Left renal cortex interstitium (tissue), 4 donors: ENCODE measurements at places on chromosomes 4 and X. TPM values are rescaled to one million over a fixed set of nuclear protein-coding genes. Genes with fewer than 3 reads are reported as not detected.

GRCh38 chrX:136963973-136964372 lies 69.8 kb downstream of the GPR101 start:
- no peak for DNase-seq

- no peak for DNase-seq
These were observed 53.5 kb upstream of the SMIM31 start for GRCh38 chr4:164700471-164700870.

DNA sequence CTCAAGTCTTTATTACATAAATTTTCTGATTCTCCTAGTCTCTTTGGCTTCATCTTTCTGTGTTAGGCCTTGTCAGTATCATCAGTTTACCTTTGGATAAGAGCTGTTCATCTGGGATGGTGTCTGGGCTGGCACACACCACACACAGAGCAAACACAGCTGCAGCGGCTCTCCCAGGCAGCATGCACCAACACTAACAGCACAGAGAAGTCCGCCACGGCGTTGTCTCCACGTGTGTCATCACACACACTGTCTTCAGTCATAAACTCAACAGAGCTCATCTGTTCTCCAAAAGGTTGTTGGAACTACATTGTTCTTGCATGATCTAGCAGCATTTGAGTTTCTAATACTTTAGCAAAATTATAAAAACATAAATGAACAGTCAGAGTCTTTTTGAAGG lies 851.9 kb upstream of the FRG1 start:
- DNase-seq = no peak

DNA sequence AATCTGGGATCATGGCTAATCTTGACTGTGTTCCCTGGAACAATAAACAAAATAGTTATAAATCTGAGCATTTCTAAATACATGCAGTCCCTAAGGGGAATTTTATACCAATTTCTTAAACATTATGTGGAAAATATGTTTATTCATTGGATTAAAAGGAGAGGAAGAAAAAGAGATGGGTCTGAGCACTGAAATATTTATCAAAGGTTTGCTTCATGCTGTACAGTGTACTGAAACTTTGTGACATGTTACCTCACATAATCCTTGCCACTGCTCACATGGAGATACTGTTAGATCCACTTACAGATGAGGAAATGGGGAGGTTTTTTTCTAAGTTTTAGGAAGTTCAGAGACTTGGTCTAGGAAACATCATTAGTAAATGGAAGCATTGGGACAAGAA lies 443.6 kb downstream of the SPRY1 start:
- no peak for DNase-seq

DNA sequence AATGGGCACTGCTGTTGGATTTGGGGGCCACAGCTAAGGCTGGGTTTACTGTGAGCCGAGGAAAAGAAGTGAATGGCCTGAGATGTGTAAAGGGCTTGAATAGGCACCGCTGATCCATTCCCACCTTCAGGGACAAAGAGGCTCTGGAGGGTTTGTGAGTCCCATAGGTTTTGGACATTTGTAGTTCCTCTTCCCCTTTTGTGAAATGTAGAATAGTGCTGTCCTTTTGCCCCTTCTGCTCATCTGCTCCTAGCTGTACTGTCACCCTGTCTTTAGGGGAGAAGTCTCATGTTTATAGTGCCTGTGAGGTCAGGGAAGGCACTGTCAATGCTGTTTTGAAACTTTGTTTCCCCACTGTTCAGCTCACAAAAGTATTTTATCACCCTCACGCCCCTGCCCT lies 26.4 kb upstream of the CLCN4 start:
- no peak for DNase-seq

GRCh38 chr4:38311495-38312126 lies 351.4 kb downstream of the PTTG2 start:
- DNase-seq = no peak

GRCh38 chrX:153443476-153444332 lies 2.2 kb downstream of the TREX2 start:
- no peak for DNase-seq

GRCh38 chr4:22465349-22465748 lies 50.5 kb downstream of the ADGRA3 start:
- no peak for DNase-seq

DNA sequence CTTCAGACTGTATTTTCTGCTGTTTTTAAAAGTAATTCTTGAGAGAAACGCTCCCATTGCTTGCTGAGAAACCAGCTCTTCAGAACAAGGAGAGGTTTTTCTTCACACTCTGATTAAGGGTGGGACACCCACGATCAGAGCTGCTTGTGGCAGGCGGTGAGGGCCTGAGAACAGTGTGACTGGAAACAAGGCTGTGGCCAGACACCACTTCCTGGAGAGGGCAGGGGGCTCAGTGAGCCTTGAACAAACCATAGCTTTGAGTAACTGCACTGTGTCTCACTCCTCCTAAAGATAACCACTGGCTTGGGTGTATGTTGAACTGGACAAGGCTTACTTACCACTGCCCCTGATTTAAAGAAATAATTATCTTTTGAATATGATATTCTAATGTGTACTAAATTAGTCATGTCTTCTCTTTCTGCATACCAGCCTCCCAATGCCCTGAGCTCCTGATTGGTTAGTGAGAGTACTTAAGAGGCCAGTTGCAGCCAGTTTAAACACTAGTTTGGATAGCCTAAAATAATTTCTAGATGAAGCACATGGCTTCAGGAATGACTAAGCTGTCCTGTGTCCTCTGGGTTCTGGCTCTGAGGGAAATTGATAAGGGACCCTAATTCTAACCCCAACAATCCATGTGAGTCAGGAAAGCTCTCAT lies 3.7 kb upstream of the GPR82 start:
- DNase-seq = no peak

GRCh38 chr4:184059099-184059498 lies 154.0 kb downstream of the STOX2 start:
- no peak for DNase-seq

GRCh38 chr4:6471307-6472007 lies 957 bp downstream of the PPP2R2C start:
- DNase-seq = no peak

- DNase-seq = no peak
These were observed 178.3 kb upstream of the ZIC3 start for GRCh38 chrX:137387646-137388045.

DNA sequence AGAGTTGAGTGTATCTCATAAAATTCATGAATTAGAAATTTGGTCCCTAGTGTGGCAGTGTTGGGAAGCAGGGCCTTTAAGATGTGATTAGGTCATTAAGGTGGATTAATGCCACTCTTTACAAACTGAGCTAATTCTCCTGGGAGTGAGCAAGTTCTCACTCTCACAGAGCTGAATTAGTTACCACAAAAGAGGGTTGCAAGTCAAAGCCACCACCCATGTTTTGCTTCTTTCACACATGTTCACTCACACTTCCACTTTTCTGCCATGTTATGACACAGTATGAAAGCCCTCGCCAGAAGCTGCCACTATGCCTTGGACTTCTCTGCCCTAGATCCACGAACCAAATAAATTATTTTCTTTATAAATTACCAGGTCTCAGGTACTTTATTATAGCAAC lies 332.1 kb downstream of the ARAP2 start:
- no peak for DNase-seq

DNA sequence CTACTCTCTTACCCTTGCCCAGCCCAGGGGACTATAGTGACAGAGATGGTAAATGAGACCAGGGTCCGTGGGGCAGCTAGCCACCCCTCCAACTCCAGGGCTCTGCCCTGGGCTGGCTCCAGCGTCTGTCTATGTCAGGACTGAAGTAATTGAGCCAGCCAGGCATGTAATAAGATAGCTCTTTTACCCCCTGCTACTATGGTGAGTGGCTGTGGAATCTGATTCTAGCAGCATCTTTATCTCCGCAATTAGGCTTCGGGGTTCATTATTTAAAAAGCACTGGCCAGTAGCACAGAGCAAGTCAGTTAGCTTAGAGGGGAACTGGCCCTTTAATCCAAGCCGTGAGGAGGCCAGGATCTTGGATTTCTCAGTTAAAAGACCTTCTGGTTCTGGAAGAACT lies 123.3 kb upstream of the RAI2 start:
- DNase-seq = no peak

DNA sequence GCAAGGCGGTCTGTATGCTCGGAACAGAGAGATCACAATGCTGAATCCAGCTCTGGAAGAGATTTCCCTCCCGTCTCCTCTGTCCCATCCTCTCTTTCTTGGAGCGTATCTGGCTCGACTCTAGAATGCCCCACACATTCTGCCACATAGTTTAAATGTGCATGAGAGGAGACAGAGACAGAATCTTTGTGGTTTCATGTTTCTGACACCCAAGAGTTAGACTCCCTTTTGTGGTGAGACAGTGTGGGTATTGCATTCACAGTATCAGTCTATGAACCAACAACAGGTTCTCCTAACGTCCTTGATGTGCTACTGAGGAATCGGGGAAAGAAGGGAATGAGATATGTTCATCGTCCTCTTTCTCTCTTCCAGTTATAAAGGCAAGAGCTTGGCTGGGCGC lies 25.3 kb downstream of the FAM47E start:
- DNase-seq = no peak

DNA sequence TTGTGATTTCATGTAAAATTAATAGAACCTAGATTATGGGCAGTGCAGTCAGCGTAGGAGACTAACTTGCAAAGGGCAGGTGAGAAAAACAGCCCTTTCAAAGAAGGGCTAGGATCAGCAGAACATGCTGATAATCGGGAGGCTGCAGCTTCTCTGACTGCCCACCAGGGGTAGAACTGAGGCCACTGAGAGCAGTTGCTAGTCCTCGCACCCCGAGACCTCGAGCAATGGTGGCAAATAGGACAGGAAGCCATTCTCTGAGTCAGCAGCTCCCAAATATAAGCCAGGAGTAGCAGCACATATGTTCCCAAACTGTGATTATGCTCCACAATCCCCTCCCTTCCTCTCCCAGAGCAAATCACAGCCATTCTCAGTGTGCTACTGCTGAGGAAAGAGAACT lies 186.5 kb downstream of the MSL3 start:
- DNase-seq = no peak

P2RY4 gene
- polyA plus RNA-seq = 0.17 TPM

PNMA6A gene
- 8.0 TPM for polyA plus RNA-seq

TMEM271 gene
- not detected for polyA plus RNA-seq

ITGB1BP2 gene
- 2.8 TPM for polyA plus RNA-seq

GPRIN3 gene
- polyA plus RNA-seq = 6.5 TPM

WWC2 gene
- 52.7 TPM for polyA plus RNA-seq

MEPE gene
- polyA plus RNA-seq = not detected

CNGA1 gene
- 3.2 TPM for polyA plus RNA-seq
